NCI-H187 (cell line): ENCODE measurements at places on chromosomes 6 and 20.

DNA sequence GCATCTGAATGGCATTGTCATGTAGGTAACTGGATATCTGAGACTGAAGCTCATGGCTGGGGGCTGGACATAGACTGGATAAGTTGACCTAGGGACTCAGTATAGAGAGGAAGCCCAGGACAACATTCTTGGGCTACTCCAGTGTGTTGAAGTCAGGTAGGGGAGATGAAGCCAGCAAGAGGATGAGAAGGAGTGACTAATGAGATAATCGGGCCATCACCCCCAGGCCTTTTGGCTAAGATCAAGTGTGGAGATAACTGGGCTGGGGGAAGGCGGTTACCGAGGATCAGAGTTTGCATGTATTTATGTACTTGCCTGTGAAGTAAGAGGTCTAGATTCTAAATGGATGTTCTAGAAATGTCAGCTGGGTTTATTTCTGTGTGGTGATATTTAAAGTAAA, 73.4 kb downstream of the ELOVL2 start:
- DNase-seq = no peak

GRCh38 chr20:59123011-59123677, 40.5 kb upstream of the ZNF831 start:
- DNase-seq = no peak

GRCh38 chr6:88380618-88381288, 214.6 kb upstream of the CNR1 start:
- DNase-seq = no peak

- peak; percentile 58 for DNase-seq
These were observed 4.0 kb upstream of the ZMYND8 start for GRCh38 chr20:47360297-47361056.

DNA sequence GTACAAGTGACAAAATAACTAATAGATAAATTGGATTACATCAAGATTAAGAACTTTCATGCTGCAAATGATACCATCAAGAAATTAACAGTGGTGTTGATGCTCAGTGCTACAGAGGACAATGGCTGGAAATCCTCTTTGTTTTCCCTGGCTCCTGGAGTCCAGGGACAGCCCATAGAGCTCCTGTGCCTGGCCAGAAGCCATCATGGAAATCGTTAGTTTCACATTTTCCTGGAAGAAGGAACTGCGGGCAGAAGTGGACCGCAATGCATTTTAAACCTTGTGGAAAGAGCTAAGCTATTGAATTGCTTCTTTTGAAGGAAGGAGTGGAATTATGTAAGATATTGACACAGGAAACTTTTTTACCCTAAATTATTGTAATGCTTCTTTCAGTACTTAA, 276.0 kb downstream of the GJA1 start:
- DNase-seq = no peak

GRCh38 chr6:13808801-13809200, 5.6 kb downstream of the MCUR1 start:
- DNase-seq = no peak

DNA sequence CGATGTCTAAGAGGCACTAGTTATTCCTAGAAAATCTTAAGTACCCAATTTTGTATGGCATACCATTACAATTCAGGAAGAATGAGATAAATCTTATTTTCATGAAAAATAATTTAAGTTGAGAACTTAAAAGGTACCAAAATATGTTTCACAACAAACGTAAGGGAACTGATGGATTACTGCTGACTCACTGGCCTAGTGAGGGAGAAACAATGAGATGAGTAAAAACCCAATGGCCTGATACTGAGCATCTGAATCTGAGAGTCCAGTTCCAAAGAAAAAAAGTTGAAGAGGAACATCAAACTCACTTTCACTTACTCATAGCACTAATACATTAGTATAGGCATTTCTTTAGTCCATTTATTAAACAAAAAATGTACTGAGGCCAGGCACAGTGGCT, 56.0 kb downstream of the MDN1 start:
- DNase-seq = no peak

- no peak for DNase-seq
These were observed 44.7 kb downstream of the PLAGL1 start for GRCh38 chr6:143963158-143963919.

GRCh38 chr20:51958099-51959065, 156.1 kb upstream of the SALL4 start:
- DNase-seq = no peak

DNA sequence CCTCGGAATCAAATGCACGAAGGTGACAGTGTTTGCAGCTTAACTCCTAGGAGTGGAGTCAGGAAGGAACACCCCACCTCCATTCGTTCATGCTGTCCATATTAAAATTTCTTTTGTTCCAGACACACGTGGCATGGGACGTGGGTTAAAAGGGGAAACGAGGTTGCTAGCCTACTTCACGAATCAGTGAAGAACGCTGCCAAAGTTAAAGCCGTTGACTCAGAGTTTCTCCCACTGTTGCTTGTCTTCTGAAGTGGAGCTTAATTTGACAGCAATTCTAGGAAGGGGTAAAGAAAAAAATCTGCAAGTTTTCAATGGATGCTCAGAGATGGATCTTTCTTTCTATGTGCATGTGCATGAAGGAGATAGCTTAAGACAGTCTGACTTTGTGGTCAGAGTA, 499.1 kb downstream of the CD83 start:
- DNase-seq = no peak

GRCh38 chr6:152723398-152723797, 25.7 kb downstream of the MYCT1 start:
- no peak for DNase-seq

DNA sequence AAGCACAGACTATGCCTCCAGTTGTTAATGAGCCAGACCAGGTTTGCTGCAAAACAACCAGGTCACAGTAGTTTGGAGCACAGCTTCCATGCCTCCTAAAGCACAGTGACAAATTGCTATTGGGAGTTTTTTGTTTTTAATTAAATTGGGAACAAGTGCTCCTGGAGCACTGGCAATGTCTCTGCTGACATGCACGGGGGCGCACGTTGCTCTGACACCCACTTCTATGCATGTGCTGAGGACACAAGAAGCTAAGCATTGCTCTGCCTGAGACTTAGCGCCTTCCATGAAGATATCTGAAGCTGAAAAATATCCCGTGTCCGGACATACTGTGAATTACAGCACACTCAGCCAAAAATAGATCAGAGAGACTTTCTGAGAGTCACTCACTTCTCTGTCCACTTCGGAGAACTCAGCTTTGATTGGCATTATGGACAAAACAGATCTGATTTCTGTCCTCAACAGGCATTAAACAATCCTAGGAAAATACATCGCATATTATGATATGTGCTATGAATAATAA, 18.6 kb upstream of the GGTLC1 start:
- no peak for DNase-seq

DNA sequence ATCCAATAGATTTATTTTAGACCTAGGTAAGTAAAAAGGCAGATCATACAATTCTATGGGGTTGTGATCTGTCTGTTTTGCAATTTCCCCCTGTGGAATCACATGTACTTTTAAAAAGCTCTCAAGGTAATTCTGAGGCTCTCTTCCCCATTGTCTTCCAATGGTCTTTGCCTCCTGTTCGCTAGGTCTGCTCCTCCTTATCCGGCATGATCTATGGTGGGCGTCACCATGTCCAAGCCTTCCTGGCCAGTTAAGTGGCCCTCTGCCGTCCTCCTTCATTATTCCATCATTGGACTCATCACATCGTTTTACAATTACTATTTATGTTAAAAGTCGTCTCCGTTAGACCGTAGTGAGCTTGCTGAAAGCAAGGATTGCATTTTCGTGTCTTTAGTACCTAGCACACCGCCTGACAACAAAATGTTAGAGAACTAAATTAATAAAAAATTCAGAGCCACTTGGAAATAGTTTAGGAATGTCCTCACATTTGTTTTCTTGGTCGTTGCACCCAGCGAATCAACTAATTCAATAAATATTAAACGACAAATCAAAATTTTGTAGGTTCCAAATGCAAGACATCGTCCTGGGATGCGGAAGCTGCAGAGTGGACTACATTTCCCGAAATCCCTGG, 2.2 kb upstream of the STXBP5 start:
- peak; percentile 20 for DNase-seq

DNA sequence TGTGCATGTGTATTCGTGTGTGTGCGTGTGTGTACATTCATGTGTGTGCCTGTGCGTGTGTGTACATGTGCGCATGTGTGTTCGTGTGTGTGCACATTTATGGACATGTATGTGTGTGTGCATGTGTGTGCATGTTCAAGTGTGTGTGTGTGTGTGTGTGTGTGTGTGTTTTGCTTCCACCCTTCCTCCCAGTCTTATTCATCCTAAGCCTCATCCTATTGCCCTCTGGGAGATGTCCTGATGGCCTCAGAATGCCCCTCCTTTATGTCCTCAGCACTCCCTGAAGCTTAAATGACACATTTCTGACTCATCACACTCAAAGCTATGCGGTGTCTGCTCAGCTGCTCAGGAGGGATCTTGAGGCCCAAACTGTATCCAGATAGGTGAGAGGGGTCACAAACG, 76.6 kb upstream of the CCDC167 start:
- no peak for DNase-seq

- DNase-seq = peak; percentile 7
These were observed 28.9 kb downstream of the STX7 start for GRCh38 chr6:132483779-132484679.

GRCh38 chr20:13851279-13851678, 66.5 kb downstream of the NDUFAF5 start:
- DNase-seq = no peak

- no peak for DNase-seq
These were observed 9.2 kb downstream of the SCGN start for GRCh38 chr6:25661129-25661779.

- no peak for DNase-seq
These were observed 7.5 kb downstream of the ELMO2 start for GRCh38 chr20:46398963-46399362.

- DNase-seq = no peak
These were observed 22.8 kb upstream of the RAB22A start for GRCh38 chr20:58286729-58287128.

GRCh38 chr6:45702849-45703739, 312.6 kb downstream of the CLIC5 start:
- no peak for DNase-seq

DNA sequence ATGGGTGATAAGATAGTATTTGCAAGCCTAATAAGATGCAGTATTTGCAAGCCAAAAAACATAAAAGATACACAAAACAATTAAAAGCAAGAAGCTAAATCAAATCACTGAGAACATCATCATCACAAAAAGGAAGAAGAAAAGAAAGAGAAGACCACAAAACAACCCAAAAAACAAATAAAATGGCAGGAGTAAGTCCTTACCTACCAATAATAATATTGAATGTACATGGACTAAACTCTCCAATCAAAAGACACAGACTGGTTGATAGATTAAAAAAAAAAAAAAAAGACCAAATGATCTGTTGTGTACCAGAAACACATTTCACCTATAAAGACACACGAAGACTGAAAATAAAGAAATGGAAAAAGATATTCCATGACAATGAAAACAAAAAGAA, 37.7 kb downstream of the ECHDC1 start:
- DNase-seq = no peak
